Activated T-cell treated with anti-CD3 and anti-CD28 coated beads for 1 hour (primary cell): ENCODE measurements at places on chromosomes 5 and 9.

DNA sequence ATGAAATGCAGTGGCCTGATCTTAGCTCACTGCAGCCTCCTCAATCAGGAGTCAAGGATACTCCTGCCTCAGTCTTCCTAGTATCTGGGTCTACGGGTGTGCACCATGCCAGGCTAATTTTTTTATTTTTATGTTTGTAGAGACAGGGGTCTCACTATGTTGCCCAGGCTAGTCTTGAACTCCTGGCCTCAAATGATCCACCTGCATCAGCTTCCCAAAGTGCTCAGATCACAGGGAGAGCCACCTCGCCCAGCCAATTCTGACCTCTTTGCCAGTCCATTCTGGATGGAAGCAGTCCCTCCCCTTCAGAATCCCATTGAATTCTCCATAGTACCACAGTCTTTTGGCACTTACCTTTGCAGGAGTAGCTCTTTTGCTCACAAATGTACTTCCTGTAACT is 1.7 kb upstream of the CANX start:
- no peak for DNase-seq

GRCh38 chr5:137672001-137672400 is 63.9 kb downstream of the KLHL3 start:
- DNase-seq = no peak

- DNase-seq = no peak
Measured at GRCh38 chr9:110844121-110844520, 175.5 kb downstream of the MUSK start.

- DNase-seq = no peak
Measured at GRCh38 chr5:155434681-155435080, 421.1 kb downstream of the KIF4B start.

DNA sequence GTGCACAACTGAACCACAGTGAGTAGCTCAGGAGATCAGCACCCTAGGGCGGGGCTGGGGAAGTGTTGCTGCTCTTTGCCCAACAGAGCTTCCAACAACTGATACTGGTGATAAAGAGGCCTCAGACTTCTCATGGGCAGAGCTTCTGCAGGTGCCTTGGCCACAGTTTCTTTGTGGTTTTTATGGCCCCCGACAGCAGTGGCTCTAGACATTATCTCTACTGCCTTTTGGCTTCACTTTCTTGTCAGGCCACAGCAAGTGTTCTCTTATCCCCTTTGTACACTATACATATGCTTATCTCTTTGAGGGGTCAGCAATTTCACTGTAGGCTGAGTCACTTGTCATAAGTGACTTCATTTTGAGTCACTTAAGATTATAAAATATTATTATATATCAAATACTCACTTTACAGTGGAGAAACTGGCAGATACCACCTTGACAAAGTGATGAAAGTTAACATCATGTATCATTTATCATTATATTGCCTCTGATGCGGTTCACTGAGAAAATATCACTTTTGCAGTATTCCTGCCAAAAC is 90.9 kb upstream of the COX7C start:
- no peak for DNase-seq

GRCh38 chr5:3122985-3123762 is 371.7 kb upstream of the IRX2 start:
- DNase-seq = no peak

GRCh38 chr9:86098824-86099700 is at the start of gene GOLM1:
GOLM1 (minus strand) TSS chr9:86099558; CDS start chr9:86079320, 20,238 bp downstream.
- DNase-seq = no peak
